ENCODE measurements at places on chromosomes 2 and 18.

DNA sequence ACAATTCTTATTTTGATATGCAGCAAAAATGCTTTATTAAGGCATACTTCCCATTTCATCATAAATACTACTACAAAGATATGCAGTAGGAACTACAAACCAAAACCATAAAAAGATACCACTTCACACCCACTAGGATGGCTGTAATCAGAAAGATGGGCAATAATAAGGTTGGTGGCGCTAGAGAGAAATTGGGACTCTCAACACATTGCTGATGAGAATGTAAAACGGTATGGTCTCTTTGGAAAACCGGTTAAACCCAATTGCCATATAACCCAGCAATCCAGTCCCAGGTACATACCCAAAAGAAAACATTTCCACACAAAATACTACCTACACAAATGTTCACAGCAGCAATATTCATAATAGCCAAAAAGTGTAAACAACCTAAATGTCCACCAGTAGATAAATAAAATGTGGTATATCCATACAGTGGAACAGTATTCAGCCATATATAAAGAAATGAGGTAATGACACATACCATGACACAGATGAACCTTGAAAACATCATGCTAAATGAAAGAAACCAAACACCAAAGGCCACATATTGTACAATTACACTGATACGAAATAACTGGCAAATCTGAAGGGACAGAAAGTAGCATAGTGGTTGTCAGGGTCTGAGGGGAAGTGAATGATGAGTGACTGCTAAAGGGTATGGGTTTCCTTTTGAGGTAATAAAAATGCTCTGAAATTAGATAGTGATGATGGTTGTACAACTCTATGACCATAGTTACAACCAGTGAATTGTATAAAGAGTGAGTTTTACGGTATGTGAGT, 12.7 kb downstream of the SP3 start:
- no peak for DNase-seq

DNA sequence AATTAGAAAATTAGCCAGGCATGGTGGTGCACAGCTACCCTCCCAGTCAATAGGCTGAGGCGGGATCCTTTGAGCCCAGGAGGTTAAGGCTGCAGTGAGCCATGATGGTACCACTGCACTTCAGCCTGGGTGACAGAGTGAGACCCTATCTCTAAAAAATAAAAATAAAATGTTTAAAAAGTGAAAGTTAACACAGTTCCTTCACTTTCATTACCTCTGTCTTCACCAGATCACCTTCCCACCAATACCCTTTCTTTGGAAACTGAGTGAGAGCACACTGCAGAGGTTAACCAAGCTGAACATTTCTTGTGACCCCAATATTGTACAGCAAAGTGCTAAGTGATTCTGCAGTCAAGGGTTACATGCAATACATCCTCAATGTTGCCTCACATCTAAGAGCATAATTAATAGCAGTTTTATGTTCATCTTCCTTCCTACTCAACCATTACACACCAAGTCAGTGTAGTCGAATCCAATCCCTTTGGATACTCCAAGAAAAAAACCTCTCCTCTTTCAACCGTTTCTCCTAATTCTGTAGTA, 1.7 kb downstream of the L3MBTL4 start:
- no peak for DNase-seq

- DNase-seq, result no peak
Observed at GRCh38 chr18:8359076-8359475, 250.2 kb upstream of the RAB12 start.

DNA sequence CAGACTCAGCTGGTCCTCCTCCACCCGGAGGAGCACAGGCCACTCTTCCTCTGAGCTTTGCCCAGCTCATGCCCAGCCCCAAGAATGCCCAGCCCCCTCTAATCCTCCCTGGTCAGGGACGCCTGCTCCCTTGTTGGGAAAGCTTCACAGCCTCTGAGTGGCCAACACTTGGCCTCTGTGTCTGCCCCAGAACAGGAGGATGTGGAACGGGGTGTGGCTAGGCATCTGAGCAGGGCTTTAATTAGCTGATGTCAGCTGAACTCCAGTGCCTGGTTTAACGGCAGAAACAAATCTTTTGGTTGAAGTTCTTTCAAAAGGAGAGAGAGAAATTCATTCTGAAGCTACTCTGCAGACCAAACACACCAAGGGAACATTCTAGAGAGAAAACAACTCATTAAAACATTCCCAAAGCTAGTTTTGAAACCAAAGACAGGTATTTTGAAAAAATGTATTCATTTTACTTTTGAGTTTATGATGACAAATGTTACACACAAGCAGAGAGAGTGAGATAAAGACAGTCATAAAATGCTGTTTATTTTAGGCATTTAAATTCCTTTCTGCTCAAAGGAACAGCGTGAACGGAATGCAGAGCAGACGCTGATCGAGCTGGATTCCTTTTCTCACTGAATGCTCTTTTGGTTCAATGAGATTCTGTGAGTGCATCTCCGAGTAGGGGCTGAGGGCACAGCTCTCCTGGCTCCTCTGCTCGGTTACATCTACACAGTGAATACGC, 63.8 kb downstream of the RTP5 start:
- no peak for DNase-seq

DNA sequence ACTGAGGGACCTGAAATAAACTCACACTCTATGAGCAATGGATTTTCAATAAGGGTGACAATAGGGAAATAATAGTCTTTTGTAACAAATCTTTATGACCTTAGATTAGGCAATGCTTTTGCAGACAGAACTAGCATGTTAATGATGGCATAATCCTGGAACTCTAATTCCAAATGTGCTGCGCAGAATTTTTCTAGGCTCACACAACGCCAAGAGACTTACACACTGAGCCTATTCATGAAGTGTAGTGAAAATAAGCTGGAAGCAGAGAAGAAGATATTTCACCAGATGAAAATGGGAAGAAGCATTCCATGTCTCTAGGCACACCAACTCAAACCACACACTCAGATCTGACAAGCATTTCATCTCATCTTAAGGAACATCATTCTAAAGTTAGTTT, 178.5 kb downstream of the L3MBTL4 start:
- DNase-seq, result no peak

DNA sequence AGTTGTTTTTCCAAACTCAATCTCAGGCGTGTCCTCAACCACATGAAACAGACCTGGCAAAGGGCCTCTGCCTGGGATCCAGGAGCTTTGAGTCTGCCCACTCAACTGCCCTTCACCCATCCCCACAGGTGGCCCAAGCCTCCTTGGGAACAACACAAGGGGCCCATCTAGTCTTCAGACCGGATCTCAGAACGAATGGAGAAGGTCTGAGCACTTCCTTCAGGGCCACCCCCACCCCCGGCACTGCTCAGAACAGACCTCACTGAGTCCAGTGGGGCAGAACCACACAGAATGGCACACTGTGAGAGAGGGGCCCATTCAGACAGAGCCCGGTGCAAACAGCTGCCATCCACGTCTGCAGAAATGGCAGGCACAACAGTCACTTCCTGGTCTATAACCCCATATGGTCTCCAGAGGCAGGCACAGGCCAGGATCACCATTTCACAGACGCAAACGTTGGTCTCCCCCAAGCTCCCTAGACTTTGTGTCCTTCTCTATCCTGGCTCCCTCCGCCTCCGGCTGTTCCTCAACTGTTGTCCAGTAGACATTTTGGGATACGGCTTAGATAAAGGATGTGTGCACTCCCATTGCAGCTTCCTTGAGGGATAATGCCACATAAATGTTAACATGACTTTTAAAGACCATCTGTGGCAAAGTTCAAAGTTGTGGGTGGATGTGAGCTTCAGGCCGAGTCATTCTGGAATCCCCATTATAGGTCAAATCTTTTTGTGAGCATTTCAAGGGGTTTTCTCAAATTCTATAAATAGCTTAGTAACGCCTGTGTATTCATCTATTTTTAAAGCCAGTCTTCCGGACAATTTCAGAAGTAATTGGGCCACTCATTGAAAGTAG, 149.7 kb downstream of the SMAD7 start:
- no peak for DNase-seq

GRCh38 chr2:172701250-172701649, 34.4 kb upstream of the RAPGEF4 start:
- DNase-seq, result no peak

DNA sequence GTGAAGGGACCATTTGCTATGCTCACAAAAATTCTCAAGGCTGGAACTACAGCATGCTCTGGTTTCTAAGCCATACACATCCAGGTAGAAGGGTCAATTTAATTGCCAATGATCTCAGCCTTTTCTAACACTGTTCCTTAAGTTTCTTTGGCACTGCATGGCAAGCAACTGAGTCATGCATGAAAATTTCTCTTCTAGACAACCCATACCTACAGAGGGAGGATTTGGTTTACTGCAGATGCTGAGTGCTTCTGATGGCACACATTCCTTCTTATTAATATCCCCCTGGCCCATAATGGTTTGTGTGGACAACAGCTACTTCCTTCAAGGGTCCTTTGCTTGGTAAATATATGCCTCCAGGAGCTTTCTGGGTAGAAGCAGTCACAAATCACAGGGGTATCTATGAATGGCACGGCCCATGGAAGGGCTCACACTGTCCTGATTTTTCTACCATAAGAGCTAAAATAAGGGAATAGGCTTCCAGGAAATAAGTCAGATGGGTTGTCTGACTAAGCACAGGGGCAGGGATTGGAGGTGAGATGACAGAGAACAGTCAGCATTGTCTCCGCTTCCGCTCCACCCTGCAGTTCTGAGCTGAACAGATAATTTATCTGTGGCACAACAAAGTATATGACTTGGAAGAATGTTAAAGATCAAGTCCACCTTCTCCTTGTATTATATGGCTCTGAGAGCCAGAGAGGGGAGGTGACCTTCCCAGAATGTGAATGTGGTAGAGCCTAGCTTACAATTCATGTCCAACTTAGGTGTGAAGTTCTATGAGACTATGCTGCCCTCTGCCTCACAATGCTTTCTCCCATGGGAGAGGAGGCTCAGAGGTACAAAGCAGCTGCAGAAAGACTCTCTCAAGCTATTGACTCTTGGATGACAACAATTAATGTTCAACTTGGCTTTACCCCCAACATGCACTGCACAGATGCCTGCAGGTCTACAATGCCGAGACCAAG, 199.2 kb upstream of the TNP1 start:
- no peak for DNase-seq

- no peak for DNase-seq
Observed at GRCh38 chr18:7459851-7460770, 107.0 kb upstream of the PTPRM start.

DNA sequence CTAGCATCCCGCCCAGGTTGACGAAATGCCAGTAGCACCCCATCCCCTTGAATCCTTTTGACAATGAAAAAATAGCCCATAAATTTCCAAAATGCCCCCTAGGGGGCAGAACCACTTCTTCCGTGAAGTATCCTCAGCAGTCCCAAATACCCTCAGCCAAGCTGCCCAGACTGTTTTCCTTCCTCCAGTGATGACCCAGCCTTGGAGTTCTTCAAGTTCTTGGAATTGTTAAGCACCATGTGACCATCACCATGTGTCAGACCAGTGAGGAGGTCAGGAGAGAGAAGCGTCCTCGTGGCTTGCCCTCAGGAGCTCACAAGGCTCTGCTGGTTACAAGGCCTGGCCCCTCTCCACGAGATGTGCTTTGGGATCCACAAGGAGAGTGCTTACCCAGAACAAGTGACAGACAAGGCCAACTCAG, 1.4 kb upstream of the SLC23A3 start:
- no peak for DNase-seq

GRCh38 chr2:70511971-70512729, 41.5 kb downstream of the TGFA start:
- no peak for DNase-seq

DNA sequence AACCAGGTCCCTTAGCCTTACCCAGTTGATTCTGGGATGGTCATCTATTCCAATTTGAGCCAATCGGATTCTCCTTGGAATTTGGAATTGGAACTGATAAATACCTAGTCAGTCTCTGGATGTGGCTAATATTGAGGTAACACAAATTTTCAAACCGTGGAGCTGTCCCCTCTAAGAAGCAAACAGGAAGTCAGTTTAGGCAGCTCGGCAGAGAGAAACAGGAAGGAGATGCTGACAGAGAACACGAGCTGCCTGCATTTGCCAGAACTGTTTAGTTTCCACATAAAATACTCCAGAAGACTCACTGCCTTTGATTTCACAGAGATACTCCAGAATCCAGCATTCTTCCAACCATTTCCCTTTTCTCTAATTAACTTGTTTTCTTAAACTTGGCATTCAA, 1024.9 kb downstream of the BCL11A start:
- DNase-seq, result no peak

DNA sequence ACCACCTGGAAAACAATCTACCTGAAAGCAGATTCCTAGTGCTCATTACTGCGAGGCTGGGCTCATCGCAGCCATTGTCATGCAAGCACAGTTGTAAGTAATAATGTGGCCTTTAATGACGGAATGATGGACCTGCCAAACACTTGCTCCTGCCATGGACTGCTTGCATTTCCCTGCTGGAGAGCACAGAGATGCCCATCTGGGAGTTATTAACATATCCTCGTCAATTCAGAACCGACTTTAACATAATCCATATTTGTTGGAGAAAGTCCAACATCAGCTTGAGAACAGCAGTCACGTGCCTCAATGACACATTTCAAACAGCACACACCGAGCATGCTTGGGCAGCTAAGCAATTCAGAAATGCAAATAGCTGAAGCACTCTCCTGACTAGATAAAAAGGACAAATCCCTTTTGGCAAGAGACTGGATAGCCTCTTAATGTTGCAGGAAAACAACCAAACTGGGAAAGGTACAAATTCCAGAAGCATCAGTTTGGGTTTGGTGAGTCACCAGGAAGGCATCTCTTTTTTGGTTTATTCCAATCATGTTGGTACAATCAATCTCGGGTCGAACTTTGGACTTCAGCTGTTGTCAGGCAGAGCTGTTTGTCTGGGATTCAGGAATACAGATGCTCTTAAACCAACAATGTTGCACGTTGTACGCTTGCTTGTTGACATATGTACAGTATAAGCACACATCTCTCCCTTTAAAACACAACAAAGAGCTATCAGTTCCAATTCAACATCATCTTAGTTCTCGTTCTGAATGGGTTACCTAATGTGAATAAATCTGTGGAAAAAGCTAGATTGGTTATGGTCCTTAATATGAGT, 395.8 kb downstream of the LNPK start:
- DNase-seq, result no peak

DNA sequence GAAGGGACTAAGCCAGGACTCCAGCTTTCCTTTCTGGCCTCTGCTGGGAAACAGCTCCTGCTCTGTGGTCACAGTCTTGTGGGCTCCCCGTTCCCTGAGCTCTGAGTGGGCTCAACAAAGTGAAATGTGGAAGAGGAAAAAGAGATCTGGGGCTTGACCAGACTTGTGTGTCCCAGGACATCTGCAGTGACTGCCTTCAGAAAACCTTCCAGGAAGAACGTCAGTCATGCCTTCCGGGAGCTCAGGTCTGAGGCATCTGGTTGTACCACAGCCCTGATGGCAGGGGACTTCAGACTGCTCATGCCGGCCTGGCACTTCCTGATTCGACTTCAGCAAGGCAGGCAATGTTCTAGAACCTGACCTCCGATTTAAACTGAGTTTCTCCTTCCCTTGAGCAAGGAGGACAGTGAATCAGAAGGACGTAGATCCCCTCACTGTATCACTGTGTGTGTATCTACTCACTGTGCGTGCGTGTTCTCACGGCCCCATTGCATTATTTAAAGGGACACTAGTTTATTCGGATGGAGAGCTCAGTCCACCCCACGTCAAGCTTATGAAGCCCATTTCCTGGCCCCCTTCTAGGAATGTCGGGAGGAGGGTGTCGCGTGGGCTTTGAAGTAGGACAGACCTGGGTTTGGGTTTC, 548 bp upstream of the FBLN7 start:
- no peak for DNase-seq

Data from natural killer cell (primary cell).